NCI-H1930 (cell line): ENCODE measurements at places on chromosomes 11 and 22.

GRCh38 chr11:2858995-2859698, 26.4 kb downstream of the CDKN1C start:
- no peak for DNase-seq

- no peak for DNase-seq
Observed at GRCh38 chr22:20779818-20780158, 5.9 kb downstream of the SERPIND1 start.

DNA sequence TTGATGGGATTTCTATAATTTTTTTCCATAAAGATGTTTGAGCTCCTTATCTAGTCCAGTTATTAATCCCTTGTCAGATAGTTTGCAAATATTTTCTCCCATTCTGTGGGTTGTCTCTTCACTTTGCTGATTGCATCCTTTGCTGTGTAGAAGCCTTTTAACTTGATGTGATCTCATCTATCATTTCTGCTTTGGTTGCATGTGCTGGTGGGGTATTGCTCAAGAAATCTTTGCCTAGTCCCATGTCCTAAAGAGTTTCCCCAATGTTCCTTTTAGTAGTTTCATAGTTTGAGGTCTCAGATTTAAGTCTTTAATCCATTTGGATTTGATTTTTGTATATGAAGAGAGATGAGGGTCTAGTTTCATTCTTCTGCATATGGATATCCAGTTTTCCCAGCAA, 1.7 kb upstream of the IL2RB start:
- no peak for DNase-seq

GRCh38 chr11:17687946-17688670, 31.3 kb upstream of the MYOD1 start:
- DNase-seq = no peak

DNA sequence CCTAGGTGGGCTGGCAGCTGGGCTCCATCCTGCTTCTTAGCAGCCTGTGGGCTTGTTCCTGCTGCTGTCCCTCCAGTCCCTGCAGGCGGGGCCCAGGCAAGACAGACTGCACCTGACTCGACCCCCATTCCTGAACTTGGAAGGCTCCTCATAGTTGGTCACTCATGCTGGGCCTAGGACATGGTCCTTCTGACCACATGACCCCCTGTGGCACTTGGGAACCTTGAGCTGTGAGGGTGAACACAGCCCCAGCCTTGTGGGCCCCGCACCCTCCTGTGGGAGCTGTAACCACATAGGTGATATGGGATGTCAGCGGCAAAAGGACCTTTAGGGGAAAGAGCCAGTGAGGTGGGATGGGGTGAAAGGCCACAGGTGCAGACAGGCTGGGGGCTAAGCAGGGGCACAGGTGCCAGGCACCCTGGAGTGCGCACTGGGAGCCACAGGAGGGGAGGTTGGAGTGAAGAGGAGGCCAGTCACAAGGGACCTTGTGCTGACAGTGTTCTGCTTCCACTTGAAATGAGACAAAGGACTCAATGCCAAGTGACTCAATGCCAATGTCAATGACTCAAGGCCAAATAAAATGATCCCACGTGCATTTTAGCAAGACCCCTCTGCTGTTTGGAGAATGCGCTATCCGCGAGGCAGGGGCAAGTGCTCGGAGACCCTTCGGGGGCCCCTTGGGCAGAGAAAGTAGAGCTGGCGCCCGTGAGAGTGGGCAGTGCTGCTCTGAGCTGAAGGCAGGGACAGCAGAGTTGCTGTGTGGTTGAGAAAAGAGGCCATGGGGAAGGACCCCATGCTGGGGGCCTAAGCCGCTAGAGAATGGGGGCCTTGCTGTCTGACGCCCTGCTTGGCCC, 90.7 kb downstream of the MORC2 start:
- no peak for DNase-seq

DNA sequence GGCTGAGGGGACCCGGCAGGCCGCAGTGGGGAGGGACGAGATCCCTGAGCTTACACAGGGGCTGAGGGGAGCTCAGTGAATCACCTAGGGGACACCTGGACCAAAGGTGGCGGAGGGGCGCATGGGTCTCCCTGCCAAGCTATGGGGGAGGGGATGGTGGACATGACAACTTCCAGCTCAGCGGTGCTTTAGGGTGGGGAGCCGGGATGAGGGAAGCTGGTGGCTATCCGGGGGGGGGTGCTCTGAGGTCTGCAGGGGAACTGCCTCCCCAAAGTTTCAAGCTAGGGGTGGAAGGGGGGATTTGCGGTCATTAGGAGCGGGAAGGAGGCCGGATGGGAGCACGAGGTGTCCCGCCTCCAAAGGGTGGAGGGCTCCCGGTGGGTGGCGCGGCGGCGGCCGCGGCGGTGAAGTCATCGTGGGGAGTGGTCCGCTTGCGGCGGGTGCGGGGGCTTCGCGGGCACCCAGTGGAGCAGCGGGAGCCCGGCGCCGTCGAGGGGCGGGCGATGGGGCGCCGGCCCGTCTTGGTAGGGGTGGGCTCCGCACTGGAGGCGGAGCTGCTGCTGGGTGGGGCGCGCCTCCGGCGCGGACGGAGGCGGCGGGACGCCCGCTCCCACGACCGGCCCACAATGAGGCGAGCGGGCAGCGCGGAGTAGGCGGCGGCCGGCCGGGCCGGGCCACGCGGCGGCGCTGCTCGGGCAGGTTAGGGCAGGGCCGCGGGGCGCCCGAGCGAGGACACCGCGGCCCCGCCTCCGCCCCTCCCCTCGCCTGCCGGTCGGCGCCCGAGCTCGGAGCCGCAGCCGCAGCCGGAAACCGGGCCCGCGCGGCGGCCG, at the start of gene MICALL1:
MICALL1 (plus strand) TSS at position 764 of the 830 bp plus-strand sequence. CDS start 126 bp downstream, outside the sequence.
- DNase-seq = peak; percentile 76

DNA sequence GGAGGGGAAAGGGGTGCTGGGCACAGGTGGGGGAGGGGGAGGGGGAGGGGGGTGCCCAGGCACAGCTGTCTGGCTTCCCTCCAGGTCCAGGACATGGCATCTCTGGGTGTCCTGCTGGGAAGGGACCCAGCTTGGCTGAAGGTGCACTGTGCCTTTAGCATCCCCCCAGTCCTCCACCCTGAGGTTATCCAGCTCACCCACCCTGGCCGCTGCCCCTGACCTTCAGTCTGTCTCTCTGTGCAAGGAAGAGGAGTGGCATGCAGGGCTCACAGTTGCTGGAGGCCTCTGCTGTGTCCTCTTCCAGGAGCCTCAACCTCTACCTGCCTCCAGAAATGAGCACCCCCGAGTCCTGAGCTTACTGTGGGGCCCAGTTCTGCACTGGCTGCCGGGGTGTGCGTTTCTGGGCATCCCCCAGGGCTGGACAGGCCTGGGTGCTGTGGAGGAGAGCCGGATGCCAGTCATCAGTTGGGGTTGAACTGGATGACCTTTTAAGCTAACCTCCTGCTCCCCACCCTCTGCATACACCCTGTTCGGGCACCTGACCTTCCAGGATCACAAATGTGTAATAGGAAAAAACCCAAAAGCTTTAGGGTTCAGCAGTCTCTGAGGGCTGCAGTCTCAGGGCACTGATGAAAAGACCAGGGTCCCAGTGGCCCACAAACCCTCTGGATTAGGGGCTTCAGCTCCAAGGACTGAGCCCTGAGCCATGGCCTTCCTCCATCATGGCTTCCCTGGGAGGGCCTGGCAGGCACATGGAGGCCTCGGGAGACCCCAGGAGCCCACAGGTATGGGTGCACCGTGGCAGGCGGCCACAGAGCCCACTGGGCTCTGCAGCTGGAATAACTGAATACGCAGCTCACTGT, 9.6 kb upstream of the CTSD start:
- DNase-seq = no peak

GRCh38 chr22:19842393-19843106, 12.1 kb downstream of the GNB1L start:
- no peak for DNase-seq

DNA sequence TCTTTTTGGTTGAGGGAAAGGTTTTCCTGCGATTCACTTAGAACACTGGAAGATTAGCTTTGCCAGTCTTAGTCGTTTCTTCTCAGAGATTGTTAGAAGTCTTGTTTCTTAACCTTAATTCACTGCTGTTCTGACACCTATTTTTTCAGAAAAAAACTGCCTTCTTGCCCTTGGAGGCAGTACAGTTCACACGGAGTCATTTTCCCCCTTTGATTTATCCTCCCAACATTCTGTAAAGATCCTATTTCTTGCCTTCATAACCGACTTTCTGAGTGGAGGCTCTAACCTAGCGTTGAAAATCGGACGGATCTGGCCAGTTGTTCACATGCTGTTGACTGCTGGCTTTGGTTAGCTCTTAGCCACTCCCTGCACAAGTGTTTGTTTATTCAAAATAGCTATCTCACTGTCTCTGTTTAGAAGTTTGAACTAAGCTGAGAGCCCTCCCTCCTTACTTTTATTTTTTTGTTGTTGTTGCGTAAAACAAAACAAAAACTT, 737 bp downstream of the BCL2L13 start:
- DNase-seq = no peak

DNA sequence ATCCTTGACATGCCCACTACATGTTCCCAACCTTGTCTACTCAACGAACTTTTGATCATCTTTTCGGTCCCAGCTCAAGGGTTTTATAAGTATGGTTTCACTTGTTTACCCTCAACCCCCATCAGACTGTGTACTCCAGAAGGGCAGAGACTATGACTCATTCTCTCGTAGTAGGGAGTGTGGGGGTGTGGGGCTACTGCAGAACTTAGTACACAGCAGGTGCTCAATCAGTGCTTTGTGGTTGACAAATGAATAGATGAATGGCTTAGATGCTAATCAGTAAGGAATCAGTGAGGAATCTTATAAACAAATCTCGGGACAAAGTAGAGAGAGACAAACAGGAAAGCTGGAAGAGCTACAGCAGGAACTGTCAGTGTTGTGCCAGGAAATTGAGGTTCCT, 151.7 kb upstream of the PLET1 start:
- no peak for DNase-seq

DNA sequence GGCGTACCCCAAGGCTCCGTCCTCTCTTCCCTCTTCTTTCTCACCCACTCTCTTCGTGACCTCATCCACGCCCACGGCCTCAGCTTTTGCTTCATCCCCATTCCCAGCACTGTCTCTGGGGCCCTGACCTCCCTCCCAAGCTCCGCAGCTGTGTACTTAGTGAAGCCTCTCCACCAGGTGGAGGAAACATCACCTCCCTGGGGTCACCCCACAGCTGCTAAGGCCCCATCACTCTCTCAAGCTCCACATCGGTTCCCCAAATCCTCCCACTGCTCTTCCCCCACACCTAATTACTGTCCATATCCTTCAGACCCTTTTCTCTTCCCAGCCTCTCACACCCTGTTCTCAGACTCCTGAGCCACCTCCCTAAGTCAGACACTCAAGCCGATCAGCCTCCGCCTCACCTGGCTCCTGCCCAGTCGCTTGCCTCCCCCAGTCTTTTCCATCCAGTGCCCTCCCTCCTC, 7.9 kb upstream of the SYT7 start:
- no peak for DNase-seq

- DNase-seq = no peak
Observed at GRCh38 chr22:30541961-30542810, 4.4 kb downstream of the SEC14L6 start.

DNA sequence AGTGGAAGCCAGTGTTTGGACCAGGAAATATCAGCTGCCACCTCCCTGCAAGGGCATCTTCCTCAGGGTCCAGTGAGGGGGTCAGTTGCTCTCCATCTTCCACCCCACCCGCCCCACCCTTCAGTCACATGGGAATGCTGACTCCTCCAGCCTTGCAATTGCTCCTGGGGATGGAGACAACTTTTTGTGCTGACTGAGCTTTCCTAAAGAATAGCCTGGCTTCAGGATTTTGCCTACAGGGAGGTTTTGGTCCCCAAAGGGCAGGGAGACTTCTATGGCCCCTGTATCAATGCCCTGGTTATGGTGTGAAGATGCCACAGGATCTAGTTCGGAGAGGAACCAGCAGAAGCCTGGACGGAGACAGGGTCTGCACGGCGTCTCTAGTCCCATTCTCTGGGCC, 124.0 kb upstream of the LMO1 start:
- no peak for DNase-seq
